ENCODE measurements at places on chromosomes 11 and 22.

DNA sequence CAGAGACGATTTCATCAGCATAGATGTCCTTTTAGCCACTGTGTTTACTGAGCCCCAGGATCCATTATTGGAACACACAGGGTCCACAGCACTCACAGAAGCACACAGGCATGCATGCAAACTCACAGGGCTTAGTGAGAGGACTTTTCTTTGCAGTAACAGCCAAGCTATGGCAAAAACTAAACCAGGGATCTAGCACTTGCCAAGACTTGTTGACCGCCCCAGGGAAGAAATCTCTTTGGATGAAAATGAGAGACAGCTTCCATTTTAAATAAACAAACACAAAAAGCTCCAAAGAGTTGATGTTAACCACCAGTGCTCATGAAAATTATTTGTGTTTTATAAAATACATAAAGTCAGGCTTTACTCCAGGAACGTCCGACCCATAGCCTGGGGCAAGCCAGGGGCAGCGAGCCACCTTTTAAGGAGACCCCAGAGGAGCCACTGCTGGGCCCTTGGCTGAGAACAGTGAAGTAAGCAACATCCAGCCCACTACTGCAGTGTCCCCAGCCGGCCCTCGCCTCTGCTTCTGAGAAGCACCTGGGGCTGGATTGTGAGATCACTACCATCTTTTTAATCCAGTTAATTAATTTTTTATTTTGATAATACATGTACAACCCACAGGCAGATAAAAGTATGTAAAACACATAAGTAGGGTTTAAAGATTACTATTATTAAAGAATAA lies 22.0 kb upstream of the TFIP11 start:
- no peak for DNase-seq

DNA sequence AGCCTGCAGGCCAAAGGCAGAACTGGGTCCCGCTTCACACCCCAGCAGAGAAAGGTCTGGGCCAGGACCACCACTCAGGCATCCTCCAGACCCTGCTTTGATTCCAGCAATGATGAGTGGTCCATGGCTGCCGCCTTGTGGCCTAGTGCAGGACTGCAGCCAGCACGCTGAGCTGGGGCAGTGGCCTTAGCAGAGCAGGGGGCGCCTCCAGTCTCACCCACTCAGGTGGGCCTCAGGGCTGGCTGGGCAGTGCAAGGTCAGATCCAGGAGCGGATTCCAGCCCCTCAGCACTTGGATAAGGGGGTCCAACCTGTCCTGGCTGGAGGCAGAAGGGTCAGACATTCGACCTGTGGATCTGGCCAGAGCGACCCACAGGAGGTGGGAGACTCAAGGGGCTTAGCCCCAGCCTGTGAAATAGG lies 9.6 kb upstream of the PDE2A start:
- DNase-seq, result peak; percentile 93

DNA sequence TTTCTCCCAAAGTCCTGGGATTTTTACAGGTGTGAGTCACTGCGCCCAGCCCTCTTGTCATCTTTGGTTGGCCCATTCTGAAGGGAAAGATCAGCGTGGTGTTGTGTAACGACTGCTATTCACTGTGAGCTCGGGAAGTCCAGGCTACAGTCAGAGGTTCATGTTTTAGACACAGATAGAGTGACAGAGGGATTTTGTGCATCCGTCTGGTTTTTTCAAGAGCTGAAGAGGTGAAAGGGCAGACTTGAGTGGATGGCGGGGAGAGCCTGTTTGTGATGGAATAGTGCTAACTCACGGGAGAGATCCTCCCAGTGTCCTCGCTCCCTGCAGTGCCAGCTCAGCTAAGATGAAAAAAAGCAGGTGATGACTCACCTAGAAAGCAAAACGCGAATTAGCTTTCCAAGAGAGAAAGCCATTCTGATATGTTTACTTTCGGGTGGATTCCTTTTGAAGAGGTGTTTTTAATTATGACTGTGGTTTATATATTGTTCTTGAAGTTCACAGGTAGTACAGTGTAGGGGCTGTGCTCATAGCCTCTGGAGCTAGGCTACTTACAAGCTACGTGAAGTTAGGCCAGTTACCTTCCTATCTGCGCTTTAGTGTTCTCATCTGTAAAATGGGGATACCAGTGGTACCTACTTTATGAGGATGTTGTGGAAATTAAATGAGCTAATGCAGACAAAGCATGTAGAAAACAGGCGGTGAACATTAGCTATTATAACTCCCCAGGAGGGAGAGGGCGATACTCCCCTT lies 67.2 kb downstream of the C11orf91 start:
- DNase-seq, result no peak

GRCh38 chr11:116960930-116961329 lies 123.5 kb upstream of the APOA1 start:
- no peak for DNase-seq

DNA sequence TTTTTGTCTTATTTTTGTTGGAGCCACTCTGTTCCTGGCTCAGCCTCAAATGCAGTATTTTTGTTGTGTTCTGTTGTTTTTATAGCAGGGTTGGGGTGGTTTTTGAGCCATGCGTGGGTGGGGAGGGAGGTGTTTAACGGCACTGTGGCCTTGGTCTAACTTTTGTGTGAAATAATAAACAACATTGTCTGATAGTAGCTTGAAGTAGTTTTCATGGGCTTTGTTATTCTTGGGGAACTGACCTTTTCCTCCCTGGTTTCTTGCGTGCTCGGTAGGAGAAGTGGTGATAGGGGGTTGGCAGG lies 6.0 kb upstream of the MCM5 start:
- no peak for DNase-seq

DNA sequence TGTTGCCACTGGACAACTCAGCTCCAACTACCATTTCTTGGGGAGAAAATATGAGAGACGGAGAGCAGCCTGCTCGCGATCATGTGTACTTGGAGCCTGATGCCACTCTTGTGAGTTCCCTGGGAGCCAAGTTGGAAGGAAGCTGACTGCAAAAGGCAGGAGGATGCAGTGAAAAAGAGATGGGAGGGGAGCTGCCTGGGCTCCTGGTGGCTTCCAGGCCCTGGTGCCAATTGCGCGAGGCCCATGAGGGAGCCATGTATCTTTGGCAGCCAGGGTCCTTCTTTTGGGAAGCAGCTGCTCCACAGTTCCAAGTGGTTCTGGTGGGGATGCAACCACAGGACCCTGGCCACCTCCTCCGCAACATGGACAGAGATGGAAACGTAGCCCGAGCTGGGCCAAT lies 11.1 kb downstream of the C11orf91 start:
- no peak for DNase-seq

DNA sequence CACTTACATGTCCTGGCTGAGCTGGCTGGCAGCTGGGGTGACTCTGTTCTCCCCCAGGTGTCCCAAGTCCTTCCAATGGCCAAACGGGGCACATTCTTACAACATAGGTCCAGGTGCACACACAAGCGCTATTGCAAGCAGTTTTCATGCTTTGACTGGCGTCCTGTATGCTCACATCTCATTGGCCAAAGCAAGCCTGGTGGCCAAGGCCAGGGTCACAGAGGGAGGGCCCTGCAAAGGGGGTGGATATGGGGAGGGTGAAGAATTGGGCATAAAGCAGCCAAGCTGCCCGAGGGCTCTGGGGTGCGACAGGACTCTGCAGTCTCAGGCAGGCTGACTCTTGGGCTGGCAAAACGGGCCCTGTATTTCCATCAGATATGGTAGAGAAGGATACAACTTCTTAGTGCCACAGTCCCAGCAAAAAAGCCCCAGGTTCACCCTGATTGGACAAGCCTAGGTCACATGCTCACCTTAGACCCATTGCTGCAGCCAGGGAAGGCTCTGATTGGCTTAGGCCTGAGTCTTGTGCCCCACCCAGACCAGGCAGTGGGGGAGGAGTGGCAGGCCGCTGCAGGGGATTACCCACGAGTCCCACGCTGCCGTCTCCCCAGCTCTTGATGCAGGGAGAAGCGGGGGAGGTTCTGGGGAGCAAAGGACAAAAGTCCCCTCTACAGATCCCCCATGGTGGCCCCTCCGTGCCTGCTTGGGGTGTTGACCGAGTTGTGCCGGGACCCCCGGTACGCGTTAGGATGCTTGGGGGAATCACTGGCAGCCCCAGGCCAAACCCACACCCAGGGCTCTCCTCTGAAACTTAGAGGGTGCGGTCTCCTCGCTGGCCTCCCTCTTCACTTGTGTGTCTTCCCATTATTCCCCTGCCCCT lies 110.8 kb downstream of the ARHGAP8 start:
- no peak for DNase-seq

GRCh38 chr11:11407065-11407762 lies 54.2 kb upstream of the CSNK2A3 start:
- DNase-seq, result no peak

GRCh38 chr11:95241681-95242081 lies 10.7 kb upstream of the SESN3 start:
- DNase-seq, result no peak

- DNase-seq, result no peak
These were observed 196.2 kb upstream of the E2F8 start for GRCh38 chr11:19436932-19437331.

GRCh38 chr22:32286290-32286840 lies 31.2 kb upstream of the SLC5A4 start:
- no peak for DNase-seq

DNA sequence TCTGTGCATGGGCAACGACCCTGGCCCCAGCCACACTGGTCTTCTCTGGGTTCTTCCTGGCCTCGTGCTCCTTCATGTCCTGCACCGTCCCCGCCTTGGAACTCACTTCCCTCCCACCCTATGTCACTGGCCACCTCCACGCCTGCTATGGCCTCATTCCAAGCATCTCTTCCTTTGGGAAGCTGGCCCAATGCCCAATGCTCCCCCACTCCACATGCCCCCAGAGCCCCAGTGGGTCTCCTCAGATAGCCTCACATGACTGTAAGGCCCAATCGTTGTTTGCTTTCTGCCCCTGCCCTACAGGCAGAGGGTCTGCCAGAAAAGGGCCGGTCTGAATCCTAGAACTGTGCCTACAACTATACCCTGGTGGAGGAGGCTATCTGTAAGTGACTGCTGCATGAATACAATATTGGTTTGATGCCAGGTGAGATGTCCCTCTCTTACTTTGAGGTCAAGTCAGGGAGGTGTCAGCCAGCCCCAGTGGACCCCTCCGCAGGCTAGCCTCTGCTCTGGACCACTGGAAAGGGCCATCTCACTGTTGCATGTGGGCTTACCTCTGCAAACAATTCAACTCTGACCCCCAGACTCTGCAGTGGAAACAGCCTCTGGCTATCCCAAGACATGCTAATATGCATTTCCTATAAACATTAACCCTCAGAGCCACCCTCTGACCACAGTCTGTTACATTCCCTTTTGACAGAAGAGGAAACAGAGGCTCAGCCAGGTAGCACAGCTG lies 2.1 kb upstream of the GNAZ start:
- DNase-seq, result no peak

DNA sequence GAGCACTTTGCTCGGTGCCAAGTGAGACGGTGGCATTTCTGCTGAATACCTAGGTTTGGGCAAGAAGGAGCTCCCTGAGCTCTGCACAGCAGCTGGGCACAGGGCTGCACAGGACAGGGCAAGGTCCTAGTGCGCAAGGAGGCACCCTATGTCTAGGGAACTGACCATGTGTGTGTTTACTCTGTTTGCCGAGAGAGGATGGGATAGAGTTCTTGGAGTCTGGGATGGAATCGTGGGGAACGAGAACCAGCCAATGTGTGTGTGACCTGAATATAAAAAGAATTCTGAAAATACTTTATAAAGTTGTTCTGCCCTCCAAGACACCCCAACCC lies 179.5 kb upstream of the NECTIN1 start:
- DNase-seq, result no peak

DNA sequence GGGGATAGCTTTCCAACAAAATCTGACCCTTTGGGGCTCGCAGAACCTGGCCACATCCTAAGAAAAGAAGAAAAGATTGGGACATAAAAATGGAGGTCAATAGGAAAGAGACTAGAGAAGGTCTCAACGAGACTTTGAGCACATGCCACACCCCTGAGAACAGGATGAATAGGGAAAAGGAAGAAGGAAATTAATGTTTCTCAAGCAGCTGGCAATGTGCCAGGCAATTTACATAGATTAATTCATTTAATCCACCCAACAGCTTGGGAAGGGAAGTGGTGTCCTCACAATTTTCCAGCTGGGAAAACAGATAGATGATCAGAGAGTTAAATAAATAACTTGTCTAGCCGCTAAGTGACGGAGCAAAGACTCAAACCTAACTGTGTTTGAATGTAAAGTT lies 50.7 kb downstream of the PAMR1 start:
- no peak for DNase-seq

Data from 8988T (cell line).